MCF 10A (cell line): ENCODE measurements at places on chromosomes 6 and 20. TPM values are rescaled to one million over a fixed set of nuclear protein-coding genes. Genes with fewer than 3 reads are reported as not detected.

The PRICKLE4 gene
- 0.93 and 1.5 TPM in 2 replicates for total RNA-seq

DNA sequence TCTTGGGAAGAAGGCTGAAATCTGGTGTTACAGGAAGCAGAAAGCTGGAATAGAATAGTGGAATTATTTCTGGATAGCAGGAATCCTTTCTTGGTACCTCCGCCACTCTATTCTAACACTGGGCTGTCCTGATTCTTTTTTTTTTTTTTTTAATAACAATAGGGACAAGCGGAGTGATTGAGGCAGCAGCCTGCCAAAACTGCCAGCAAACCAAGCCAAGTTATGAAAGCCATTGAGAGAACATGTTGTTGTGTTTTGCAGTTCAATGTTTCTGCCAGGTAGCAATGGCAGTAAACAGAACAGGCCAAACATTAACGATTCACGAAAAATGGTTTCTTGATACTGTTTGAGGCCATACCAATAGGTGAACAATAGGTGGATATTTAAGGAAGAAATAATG, 47.1 kb downstream of the SLC26A8 start:
- H3K27ac ChIP-seq = no peak overlapping the region
- H3K4me3 ChIP-seq = no peak overlapping the region
- DNase-seq = no peak
- peaks cover 9% of the 10 kb centered on the region for H3K27me3 ChIP-seq

DNA sequence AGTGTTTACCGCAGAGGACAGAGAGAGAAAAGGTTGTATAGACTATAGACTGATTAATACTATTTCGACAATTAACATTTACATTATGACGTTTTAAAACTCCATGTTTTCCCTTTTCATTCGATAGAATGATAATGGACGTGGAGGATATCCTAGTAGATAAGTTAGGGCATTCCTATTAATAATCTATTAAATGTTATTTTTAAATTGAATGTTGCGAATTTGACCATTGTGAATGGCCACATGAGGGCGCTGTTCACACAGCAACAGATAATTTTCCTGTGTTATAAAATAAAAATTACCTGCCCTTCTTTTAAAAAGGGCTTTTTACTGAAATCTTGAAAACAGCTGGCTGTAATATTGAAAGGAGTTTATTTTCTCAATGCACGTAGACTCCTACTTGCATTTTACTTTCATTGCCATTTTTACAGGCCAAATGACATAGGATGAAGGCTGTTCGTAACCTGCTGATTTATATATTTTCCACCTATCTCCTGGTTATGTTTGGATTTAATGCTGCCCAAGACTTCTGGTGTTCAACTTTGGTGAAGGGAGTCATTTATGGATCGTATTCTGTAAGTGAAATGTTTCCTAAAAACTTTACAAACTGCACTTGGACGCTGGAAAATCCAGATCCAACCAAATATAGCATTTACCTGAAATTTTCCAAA, 3.3 kb downstream of the ADGRB3 start:
- H3K36me3 ChIP-seq = no peaks in the 10 kb centered on the region
- peaks cover 99% of the 10 kb centered on the region for H3K27me3 ChIP-seq
- no peak overlapping the region for H3K4me3 ChIP-seq
- no peak overlapping the region for H3K27ac ChIP-seq
- H3K4me1 ChIP-seq = peaks cover 11% of the 10 kb centered on the region
- DNase-seq = peak; percentile 35

The TREM2 gene
- total RNA-seq = 0.42 and 0.63 TPM in 2 replicates

The KCNB1 gene
- total RNA-seq = 2.8 and 3.0 TPM in 2 replicates

- H3K4me3 ChIP-seq = peak overlapping the region; percentile 90
- H3K27me3 ChIP-seq = no peaks in the 10 kb centered on the region
- H3K27ac ChIP-seq = peak overlapping the region; percentile 99
- peaks cover 38% of the 10 kb centered on the region for H3K4me1 ChIP-seq
- peaks cover 94% of the 10 kb centered on the region for H3K36me3 ChIP-seq
- no peak for DNase-seq
Observed at GRCh38 chr6:32974541-32975308, 6.3 kb downstream of the BRD2 start.

The RIPOR3 gene
- total RNA-seq = not detected in 2 replicates

The BFSP1 gene
- total RNA-seq = 3.5 and 3.9 TPM in 2 replicates

The RWDD2A gene
- total RNA-seq = 6.5 and 7.5 TPM in 2 replicates

GRCh38 chr6:80170433-80170832, 64.0 kb downstream of the BCKDHB start:
- DNase-seq = no peak
- no peak overlapping the region for H3K4me3 ChIP-seq

DNA sequence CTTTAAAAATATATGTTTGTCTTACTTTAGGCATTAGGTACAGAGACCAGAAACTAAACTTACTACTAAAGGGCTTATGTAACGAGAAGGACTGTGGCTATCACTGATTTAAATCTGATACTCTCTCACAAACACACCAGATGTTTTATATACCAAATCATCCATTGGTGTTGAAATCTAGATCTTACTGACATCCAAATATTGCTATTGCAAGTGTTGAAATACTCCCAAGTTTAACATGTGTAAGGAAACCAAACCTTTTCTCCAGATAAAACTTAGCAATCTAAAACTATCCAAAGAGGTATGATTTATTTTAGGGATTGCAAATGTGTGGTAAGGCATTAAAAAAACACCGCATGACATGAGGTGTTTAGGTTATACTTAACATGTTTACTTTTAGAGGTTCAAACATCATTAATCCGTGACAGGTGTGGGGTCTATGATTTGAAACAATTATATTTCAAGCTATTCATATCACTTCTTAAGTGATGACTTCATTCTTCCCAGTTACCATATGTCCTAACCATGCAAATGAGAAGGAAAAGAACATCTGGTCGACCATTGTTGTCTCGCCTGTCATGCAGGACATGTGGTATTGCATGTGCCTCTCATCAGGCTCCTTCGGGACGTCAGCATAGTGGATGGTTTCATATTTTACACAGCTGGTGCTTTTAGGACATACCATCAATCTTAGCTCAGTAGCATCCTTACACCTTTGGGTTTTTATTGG, 168.3 kb upstream of the SPACA1 start:
- no peak overlapping the region for H3K4me3 ChIP-seq
- DNase-seq = no peak
- H3K4me1 ChIP-seq = no peaks in the 10 kb centered on the region
- H3K27me3 ChIP-seq = peaks cover 60% of the 10 kb centered on the region
- H3K36me3 ChIP-seq = no peaks in the 10 kb centered on the region
- no peak overlapping the region for H3K27ac ChIP-seq

- H3K4me3 ChIP-seq = peak overlapping the region; percentile 95
- no peak overlapping the region for H3K27ac ChIP-seq
- H3K36me3 ChIP-seq = peaks cover 13% of the 10 kb centered on the region
- peaks cover 27% of the 10 kb centered on the region for H3K4me1 ChIP-seq
- no peaks in the 10 kb centered on the region for H3K27me3 ChIP-seq
- peak; percentile 23 for DNase-seq
Observed at GRCh38 chr20:59938221-59938620, 1.9 kb downstream of the PPP1R3D start.

The SLPI gene
- total RNA-seq = 273 and 284 TPM in 2 replicates

- no peak overlapping the region for H3K4me3 ChIP-seq
- peak overlapping the region; percentile 1 for H3K27ac ChIP-seq
- peaks cover 7% of the 10 kb centered on the region for H3K4me1 ChIP-seq
- no peaks in the 10 kb centered on the region for H3K27me3 ChIP-seq
Observed at GRCh38 chr6:139240161-139241010, 51.4 kb downstream of the TXLNB start.

DNA sequence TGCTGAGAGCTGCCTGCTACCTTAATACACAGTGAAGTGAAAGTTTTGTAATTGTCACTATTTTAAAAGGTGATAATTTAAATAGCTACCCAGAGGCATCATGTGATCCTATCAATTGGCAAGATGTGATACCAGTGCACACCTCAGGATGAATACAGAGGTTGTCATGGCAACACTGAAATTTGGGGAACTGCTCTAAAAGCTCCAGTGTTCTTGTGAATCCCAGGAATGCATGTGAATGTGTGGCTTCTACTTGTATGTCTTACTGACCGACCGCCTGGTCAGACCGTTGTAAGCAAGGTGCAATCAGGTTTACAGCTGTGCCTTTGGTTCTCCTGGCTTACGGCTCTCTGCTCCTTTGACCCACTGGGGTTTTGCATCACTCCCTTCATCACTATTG, 146.3 kb upstream of the GJE1 start:
- H3K4me3 ChIP-seq = no peak overlapping the region
- no peak overlapping the region for H3K27ac ChIP-seq
- no peaks in the 10 kb centered on the region for H3K4me1 ChIP-seq
- peaks cover 25% of the 10 kb centered on the region for H3K27me3 ChIP-seq

DNA sequence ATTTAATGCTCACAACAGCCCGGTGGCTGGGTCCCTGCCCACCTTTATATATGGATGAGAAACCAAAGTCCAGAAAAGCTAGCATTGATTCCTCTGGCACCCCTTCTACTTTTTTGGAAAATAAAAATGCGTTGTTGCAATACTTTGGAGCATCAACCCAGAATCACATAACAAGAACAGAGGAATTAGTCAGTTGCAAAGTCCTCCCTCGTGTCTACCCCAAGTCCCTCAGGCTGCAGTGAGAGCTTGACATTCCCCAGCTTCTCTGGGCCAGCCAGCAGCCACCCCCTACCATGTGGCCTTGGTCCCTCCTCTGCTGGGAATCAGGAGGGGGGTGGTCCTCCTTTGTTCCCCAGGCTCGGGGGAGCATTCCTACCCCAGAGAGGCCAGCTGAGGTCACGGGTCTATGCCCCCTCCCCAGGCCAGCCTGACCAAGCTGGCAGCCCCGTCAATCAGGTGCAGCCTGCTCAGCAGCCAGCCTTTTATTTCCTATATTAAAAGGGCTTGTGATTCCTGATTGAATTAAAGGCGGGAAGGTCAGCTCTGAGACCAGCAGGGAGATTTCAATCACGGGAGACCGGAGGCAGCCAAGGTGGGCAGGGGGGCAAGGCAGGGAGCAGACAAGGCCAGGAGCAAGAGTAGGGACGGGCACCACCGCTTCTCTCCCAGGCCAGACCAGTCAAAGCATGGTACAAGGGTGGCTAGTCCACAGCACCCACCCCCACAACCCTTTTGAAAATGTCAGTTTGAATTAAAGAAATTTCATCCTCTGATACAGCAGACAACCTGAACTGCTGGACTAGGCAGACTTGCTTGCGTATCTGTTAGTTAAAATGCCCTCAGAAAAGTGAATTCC, 158.9 kb downstream of the MRPL14 start:
- no peak overlapping the region for H3K27ac ChIP-seq
- DNase-seq = no peak
- no peaks in the 10 kb centered on the region for H3K27me3 ChIP-seq
- H3K4me1 ChIP-seq = peaks cover 31% of the 10 kb centered on the region

The PPP1R3D gene
- total RNA-seq = 2.4 and 3.5 TPM in 2 replicates
